Cerebellum (tissue), 4 donors: ENCODE measurements at places on chromosomes 3 and 15.

DNA sequence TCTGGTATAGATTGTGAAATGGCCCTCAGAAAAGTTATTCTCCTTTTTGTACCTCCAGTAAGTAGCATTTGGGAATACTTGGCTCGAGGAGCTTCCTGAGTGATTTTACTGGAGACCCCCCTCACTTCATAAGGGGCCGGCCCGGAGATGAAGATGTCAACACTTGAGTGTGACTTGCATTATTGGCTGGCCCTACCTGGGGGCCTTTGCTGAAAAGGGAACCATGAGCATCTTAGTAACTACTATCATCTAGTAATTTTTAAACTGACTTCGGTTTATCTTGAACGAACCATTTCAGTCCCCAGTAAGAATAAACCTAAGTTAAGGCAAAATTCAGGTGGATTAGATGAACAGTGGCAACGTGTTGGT, 1.3 kb downstream of the FAIM start:
- DNase-seq, result no peak

DNA sequence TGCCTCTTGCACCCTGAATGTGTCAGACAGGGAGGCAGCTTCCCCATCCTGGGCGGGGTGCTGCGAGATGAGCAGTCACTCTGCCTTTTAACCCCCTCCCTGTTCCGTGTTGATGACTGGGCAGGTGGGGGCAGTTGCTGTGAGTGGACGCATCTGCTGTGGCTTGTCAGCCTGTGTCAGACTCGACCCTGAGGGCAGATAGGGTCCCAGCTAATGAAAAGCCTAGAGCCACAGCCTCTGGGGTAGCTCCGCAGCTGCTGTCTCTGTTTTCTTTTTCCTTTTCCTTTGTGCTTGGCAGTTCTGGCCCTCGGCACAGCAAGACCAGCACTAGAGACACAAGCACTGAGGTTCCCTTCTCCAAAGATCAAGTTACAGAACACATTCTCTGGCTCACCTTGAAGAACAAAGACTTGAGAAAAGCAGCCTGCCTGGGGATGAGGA, 43.0 kb upstream of the GLCE start:
- no peak for DNase-seq

DNA sequence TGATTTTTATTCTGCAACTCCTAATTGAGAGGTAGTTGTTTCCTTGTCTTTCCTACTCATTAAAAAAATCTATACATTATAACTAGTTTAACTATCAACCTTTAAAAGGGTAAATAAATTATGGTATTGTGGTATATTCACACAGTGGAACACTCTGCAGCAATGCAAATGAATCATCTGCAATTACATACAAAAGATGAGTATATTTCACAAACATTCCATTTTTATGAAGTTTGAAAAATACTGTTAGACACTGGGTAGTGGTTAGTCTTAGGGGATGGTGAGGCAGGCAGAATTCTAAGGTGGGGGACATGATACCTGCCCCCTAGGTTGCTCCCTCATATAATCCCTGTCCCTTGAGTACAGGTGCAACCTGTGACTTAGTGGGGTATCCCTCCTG, 44.0 kb upstream of the MAGI1 start:
- no peak for DNase-seq

DNA sequence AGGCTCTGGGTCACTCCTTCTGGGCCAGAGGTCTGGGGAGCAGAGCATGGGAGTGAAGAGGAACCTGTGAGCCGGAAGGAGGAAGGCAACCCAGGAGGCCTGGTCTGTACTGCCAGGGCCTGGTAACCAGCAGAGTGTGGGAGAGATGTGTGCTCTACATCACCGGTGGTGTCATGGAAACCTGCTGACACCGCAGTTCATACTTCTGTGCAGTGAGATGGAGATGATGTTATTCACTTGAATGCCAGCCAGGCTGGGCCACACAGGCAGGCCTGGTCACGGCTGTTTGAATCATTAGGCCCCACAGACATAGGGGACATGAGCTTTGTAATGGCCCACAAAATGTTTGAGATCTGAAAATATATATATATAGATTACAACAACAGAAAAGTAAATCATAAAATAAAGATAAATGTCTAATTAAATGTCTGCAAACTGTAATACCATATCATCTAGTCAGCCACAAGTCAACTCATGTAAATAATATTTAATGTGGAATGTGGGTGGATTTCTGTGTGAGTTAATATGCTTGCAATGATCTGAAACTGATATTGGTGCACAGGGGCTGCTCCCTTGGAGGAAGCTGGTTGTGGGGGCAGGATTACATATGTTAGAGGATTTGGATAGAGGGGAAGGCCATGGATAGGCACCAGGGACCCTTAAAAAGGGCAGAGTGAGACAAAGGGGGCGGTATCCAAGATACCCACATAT, 108.5 kb upstream of the PFN2 start:
- no peak for DNase-seq

GRCh38 chr3:64318001-64318400, 92.7 kb upstream of the PRICKLE2 start:
- no peak for DNase-seq

- DNase-seq, result no peak
These were observed 33.1 kb downstream of the GRK7 start for GRCh38 chr3:141796081-141796888.

DNA sequence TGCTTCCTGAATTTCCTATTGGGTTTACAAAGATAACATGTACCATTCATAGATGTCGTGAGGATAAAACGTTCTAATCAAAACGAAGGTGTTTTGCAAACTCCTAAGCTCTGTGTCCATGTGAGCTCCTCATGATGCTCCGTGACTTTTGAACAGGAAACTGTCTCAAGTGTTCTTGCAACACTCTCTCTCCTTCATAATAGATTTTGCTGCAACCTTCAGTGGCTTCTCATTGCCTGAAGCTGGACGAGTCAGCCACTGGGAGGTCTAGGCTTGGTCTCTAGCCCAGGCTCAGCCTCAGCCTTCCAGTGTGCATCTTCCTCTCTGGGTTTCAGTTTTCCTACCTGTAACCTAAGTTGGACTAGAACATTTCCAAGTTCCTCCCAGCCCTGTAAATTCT, 18.7 kb upstream of the BCL2A1 start:
- no peak for DNase-seq

- DNase-seq, result no peak
These were observed 97.1 kb upstream of the TRIM42 start for GRCh38 chr3:140580746-140581145.

GRCh38 chr3:134901461-134901860, 106.4 kb downstream of the EPHB1 start:
- DNase-seq, result peak; percentile 65

DNA sequence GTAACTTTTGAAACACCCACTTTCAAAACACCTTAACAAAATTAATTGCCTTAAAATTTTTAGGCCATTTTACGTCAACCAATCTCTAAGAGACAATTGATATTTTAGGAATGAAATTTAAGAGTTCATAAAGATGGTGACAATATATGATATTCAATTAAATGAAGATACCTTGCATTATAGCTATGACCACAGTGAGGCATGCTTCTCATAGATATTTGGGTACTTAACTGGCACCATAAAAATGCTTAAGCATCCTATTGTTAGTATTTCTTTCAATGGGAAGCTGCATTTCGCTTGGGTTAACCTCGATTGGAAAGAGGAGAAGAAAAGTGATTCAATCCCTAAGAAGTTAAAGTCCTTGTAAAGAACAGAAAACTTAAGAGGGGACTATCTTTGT, 209.0 kb downstream of the GAP43 start:
- no peak for DNase-seq

GRCh38 chr3:118213892-118214291, 820.8 kb downstream of the IGSF11 start:
- no peak for DNase-seq

DNA sequence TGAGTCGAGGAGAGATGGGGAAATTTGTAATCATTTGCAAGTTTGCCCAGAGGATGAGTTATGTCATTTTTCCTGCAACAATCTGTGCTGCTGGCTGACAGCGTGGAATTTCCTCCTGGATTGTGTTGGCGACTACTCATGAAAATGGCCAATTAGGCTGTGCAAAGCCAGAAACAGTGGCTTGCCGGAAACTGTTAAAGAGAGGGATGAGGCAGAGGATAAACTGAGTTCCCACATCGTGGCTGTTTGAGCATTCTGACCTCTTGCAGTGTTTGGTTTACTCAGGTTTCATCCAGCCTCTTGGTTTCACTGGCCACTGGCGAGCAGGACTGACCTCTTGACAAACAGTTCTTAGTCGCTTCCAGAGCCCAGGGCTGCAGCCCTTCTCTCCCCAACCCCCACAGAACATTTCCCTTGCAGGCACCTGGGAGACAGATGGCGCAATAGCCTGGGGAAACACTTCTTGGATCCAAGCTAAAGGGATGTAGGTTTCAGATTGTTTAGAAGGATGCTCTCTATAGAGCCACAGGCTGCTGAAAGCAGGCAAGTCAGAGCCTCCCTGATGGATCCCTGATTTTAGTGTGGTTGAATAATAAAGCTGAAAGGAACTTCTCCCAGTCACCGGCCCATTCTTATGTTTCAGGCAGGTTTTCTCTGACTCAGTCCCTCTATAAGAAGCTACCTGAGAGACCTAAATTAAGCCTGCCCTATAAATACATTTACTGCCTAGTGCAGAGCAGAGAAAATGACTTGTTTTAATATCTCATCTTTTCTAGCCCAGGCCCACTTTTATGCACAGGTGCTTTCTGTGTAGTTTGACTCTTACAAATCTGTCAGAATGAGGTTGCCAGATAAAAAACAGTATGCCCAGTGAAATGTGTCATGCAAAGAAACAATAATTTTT, 92.8 kb upstream of the UBE2E1 start:
- DNase-seq, result peak; percentile 86

- no peak for DNase-seq
These were observed 114.9 kb downstream of the IQCH start for GRCh38 chr15:67369359-67369998.

- DNase-seq, result no peak
These were observed 158.0 kb downstream of the FBLN2 start for GRCh38 chr3:13706886-13707285.

GRCh38 chr3:43162230-43163084, 56.6 kb upstream of the POMGNT2 start:
- peak; percentile 76 for DNase-seq

- peak; percentile 15 for DNase-seq
These were observed 78.5 kb downstream of the OCA2 start for GRCh38 chr15:28020644-28021043.
